Amniotic stem cell (primary cell): ENCODE measurements at places on chromosomes 2 and 18.

DNA sequence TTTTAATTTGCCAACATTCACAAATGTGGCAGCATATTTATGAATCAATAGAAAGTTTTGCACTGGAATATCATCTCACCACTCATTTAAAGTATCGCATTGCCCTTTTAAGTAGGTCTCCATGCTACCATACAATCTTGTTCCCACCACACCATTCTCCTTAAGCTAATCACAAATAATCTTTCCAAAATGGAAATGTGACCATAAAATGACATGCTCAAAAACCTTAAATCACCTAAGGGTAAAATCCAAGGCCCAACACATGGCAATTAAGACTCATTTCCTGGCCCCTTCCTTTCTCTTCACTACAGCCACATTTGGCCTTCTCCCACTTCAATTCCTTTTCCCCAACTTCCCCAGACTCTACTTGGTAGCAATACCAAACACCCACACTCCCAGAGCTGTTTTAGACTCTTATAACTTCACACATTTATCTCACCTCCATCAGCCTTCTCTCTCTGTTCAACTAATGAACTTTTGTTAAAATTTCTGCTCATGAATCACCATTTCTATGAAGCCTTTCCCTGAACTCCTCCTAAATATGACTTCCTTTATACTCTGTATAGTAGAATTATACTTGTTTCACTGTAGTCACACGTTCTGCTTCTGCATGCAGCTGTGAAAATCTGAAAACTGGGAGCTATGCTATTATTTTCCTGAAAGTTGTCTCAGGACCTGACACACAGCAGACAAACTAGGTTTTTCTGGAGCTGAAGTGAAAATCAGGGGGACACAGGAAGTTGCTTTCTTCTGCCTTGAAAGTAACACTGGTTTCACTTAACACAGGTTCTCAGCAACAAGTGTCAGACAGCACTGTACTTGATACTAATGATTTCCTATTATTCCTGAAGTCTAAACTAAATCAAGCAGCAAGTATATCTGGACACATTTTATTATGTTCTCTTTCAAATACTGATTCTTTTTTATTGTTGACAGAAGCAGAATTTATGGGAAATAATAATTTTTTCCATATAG is 303.9 kb downstream of the ZEB2 start:
- no peak for DNase-seq

DNA sequence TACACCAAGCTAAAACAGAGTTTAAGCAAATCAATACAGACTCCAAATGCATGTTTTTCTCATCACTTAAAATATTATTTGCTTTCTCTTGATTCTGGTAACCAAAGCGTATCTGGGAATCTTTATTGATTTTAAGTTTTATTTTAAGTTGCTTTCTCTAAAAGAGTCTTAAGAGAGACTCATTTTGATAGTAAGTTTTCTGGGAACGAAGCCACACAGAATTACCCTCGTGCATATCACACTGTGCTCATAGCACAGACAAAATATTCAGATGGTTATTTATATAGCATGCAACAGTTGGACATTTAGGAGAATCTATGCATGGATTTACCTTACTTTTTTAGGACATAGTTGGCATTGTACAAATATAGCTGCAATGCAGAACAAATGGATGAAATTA is 597.5 kb upstream of the NRXN1 start:
- no peak for DNase-seq

DNA sequence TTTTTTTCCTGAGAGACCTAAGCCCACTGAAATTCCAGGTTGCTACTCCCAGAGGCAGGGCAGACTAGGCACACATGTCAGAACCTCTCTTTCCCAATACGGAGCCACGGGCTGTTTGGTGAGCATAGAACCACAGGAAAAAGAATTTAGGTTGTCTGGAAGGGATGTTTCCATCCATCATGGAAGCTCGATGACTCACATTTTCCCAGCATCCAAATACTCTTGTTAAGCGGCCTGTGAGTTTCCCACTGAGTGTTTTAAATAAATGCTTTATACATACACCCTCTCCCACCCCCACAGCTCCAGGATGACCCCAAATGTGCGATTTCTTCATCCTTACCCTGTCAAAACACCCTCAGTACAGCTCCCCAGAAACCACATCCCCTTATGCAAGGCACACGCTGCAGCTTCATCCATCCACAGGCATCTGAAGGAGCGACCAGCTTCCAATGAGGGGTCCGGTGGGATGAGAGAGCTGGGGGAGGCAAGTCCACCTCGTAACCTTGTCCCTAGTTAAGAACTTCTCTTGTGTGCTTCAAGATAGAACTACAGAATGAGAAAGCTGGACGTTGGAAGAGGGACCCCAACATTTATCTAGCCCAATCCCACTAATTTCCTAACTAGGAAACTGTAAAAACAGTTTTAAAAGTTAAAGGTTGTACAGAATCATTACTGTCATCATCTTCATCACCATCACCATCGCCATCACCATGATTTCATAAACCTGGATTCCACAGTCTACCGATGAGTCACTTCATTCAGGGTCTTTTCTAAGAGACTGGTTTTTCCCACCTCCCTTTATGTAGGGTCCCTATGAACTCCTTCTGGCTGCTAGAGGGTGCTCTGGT is 63.5 kb upstream of the FZD7 start:
- DNase-seq: no peak

DNA sequence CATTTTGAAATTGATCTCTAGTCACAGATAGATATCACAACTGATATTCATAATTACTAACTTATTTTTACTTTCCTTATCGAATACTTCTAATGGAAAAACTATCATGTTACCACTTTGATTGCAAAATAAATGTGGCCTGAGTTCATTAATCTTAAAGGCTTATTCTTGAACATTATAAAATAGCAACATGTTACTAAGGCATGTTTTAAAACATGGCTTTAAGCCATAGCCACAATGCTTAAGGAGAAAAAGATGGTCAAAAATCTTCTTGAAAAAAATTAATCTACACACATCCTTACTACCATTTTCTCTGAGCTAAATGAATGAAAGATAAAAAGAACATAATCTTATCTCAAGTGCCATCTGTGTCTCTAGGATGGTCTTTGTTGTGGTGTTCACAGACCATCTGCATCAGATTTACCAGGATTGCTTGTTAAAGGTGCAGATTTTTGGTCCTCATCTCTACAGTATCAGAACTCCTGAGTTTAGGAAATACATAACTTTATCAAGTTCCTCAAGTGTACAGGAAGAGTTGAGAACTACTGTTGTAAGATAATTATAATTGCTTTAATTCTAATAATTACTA is 15.3 kb downstream of the MTX2 start:
- DNase-seq: no peak

DNA sequence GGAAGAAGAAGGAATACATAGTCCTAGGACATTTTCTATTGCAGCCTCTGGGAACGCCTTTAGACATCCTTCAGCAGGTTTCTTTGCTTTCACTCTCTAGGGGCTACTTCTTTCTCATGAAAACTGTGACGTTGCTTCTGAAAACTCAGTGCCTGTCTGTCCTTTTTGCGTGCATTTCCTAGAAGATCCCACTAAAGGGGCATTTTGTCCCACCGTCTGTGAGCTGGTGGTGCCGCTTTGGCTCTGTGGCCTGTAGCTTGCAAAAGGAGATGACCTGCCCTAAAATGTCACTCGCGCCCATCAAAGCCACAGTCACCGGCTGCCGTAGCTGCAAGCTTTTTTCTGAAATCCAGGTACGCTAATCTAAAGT is 579 bp downstream of the STAT4 start:
- no peak for DNase-seq

DNA sequence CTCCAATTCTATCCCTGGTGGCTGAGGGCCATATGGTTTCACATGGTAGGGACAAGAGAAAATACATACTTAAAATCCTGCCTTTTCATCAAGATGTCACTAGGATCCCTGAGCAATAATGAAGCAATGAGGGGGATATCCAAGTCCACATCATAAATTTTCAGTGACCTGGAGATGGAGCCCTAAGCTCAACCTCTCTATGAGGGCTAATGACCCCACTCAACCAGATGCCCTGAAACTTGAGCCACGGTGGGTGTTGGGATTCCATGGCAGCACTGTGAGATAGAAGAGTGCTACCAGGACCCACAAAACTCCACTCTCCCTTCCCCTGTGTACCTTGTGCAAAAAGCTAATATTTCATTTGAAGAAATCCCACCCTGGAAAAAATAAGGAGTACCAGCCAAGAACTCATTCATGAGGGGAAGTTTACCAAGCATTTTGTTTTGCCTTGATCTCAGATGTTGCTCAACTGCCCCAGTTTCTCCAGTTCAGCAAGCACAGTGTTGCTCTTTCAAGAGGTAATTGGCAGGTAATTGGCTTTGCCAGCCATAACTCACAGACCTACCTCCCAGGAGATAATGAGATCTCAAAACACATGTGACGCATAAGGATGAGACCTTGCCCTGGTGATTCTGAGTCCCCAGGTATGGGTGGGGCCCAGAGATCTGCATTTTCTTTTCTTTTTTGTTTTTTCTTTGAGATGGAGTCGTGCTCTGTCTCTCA is 51.0 kb upstream of the TTC39C start:
- no peak for DNase-seq

DNA sequence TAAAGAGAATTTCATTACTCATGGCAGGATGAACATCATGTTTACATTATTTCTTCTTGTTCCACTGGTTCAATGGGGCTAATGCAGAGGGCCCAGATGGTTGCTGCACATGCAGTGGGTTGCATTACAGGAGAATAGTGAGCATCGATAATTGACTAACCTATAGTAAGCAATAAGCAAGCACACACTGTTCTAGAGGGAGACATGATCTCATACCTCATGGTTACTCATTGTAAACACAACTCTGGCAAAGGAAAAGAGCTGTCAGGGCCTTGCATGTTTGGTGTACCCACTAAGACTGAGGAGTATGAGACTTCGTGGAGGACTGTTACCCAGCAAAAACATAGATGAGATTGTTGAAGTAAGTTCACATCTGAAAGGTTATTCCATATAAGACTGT is 885.6 kb upstream of the VRK2 start:
- DNase-seq: no peak

GRCh38 chr2:6423157-6423556 is 442.6 kb downstream of the CMPK2 start:
- DNase-seq: no peak

DNA sequence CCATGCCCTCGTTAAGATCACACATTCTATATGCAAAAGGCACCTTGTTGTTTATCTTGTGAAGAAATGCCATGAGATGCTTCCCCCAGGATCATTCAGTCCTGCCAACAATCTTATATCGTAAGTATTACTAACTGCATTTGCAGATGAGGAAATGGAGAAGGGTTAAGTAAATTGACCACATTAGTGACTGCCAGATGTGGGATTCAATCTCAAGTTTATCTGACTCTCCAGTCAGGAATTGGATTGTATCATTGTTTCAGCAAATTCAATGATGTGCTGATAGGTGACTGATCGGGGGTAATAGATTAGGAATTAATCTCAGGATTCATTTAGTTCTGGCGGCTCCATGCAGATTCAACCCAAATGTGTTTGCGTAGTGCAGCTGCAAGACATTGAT is 106.2 kb downstream of the CNTNAP5 start:
- DNase-seq: no peak

GRCh38 chr2:34567128-34567527 is 968.0 kb upstream of the FAM98A start:
- DNase-seq: no peak

DNA sequence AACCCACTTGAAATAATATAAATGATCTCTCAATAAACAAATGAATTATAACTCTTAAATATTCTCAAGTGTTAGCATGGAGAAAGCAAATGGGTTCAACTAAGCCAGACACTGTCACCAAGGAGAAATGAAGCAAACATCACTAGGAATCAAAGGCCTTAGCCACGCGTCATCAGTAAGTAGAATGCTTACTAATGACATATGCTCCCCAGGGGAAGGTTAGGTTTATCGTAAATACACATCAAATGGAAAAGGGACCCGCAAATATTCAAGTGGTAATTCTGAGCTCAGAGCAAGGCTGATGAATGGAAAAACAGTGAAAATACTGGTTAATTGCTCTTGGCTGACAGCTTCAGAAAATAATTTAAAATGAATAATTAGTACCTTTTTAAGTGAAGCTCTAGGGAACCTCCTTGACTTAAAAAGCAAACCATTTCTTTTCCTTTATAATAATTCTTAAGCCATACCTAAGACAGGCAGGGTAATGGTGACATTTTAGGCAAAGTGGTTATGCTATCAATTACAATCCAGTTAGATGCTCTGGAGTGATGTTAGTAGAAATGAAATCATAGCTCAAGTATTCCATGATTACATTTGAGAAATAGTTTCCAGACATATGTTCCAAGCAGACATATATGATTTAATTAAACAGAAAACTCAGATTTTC is 101.5 kb downstream of the ALPK2 start:
- no peak for DNase-seq

DNA sequence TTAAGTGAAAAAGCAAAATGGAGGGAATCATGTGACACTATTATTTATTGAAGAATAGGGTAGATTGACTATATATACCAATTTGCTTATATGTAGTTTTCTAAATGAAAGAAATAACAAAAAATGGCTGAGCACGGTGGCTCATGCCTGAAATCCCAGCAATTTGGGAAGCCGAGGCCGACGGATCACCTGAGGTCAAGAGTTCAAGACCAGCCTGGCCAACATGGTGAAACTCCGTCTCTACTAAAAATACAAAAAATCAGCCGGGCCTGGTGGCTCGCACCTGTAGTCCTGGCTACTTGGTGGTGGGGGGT is 59.3 kb upstream of the MYCN start:
- DNase-seq: no peak

DNA sequence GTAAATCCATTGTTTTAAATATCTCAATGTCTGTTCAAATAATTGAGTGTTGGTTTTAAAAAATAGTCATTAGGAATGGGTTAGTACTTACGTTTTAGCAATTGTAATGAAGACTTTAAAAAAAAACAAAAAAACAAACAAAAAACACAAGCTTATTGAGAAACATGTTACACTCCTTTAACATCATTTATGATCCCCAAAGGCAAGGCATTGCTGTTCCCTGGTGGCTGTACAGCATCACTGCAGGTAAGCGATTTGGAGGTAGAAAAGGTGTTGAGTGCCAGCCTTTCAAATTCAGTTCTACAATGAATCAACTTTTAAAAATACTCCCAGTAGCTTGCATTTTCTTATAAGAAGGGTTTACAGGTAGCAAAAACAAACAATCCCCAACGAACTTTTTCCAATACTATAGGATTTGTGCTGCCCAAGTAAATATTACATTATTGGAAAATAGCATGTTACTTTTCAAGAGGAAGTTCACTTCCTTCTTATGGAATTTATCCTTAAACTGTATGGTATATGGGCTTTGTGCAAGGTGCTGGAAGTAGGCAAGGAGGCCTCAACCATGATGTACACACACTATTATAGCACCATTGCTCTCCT is 27.5 kb downstream of the CNRIP1 start:
- DNase-seq: no peak

GRCh38 chr18:32049393-32050171 is 31.0 kb downstream of the RNF125 start:
- no peak for DNase-seq

GRCh38 chr2:42513252-42513918 is 19.6 kb upstream of the KCNG3 start:
- no peak for DNase-seq
